Osteoblast (primary cell): ENCODE measurements at places on chromosomes 7 and 10. TPM values are rescaled to one million over a fixed set of nuclear protein-coding genes. Genes with fewer than 3 reads are reported as not detected.

The SEMA3E gene
- total RNA-seq, result 0.29 and 1.4 TPM in 2 replicates

The LRMDA gene
- 17.1 and 18.5 TPM in 2 replicates for total RNA-seq

The SSBP1 gene
- total RNA-seq, result 88.3 and 96.4 TPM in 2 replicates

The UNCX gene
- total RNA-seq, result not detected in 2 replicates

The OPN4 gene
- not detected in 2 replicates for total RNA-seq

The COL17A1 gene
- under 0.01 TPM in 2 replicates for total RNA-seq

DNA sequence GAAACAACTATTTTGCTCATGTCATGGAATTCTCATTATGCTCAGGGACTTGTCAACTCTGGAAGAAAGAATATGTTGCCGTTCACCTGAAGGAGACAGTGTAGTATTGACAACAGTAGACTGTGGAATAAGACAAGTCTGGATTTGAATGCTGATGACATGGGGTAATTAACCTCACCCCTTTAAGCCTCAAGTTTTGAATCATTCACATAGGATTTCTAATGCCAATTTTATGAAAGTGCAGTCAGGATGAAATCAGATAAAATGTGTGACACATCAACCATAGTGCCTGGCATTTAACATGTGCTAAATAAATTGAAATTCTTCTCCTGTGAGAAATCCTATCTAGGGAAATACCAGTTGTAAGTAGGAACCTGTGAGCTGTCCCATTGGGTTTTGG, 305.8 kb downstream of the KIF20B start:
- H3K4me1 ChIP-seq, result peaks cover 10% of the 10 kb centered on the region
- no peaks in the 10 kb centered on the region for H3K36me3 ChIP-seq
- H3K27me3 ChIP-seq, result no peaks in the 10 kb centered on the region
- H3K4me3 ChIP-seq, result no peak overlapping the region

- no peak for DNase-seq
- H3K4me1 ChIP-seq, result no peaks in the 10 kb centered on the region
- H3K27me3 ChIP-seq, result no peaks in the 10 kb centered on the region
- H3K4me3 ChIP-seq, result no peak overlapping the region
- H3K36me3 ChIP-seq, result no peaks in the 10 kb centered on the region
Observed at GRCh38 chr7:24130631-24131030, 153.4 kb upstream of the NPY start.

- no peaks in the 10 kb centered on the region for H3K4me1 ChIP-seq
- no peak overlapping the region for H3K4me3 ChIP-seq
- H3K27me3 ChIP-seq, result no peaks in the 10 kb centered on the region
Observed at GRCh38 chr7:142968229-142968628, 6.1 kb upstream of the KEL start.

- DNase-seq, result peak; percentile 53
- no peak overlapping the region for H3K4me3 ChIP-seq
- no peaks in the 10 kb centered on the region for H3K4me1 ChIP-seq
- peaks cover 52% of the 10 kb centered on the region for H3K36me3 ChIP-seq
Observed at GRCh38 chr7:100356416-100357068, 1.4 kb upstream of the PILRB start.

GRCh38 chr7:116924741-116925140, 28.6 kb upstream of the ST7 start:
- no peak overlapping the region for H3K27ac ChIP-seq
- H3K4me1 ChIP-seq, result peaks cover 5% of the 10 kb centered on the region
- peak; percentile 54 for DNase-seq
- H3K36me3 ChIP-seq, result no peaks in the 10 kb centered on the region

DNA sequence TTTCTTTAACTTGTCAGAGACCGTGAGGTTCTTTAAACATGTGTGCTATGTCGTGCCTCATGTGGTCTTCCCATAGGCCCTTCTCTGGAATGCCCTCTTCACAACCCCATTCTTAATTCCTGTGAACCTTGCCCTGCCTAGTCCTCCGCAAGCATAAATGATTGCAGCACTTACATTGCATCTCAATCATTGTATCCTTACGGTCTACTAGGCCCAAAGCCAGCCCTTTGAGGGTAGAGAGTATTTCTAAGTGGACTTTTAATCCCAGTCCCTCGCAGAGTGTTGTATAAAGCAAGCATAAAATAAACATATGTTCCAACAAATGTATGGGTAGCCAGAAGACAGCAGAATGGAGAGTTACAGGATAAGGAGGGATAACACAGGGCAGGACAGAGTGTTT, 92.1 kb upstream of the FAM133B start:
- H3K36me3 ChIP-seq, result no peaks in the 10 kb centered on the region
- peak overlapping the region; percentile 37 for H3K27ac ChIP-seq
- DNase-seq, result no peak
- H3K27me3 ChIP-seq, result no peaks in the 10 kb centered on the region
- H3K4me1 ChIP-seq, result peaks cover 5% of the 10 kb centered on the region

GRCh38 chr7:30989824-30990672, 26.3 kb downstream of the GHRHR start:
- H3K36me3 ChIP-seq, result no peaks in the 10 kb centered on the region
- no peak for DNase-seq
- no peak overlapping the region for H3K27ac ChIP-seq
- no peak overlapping the region for H3K4me3 ChIP-seq

DNA sequence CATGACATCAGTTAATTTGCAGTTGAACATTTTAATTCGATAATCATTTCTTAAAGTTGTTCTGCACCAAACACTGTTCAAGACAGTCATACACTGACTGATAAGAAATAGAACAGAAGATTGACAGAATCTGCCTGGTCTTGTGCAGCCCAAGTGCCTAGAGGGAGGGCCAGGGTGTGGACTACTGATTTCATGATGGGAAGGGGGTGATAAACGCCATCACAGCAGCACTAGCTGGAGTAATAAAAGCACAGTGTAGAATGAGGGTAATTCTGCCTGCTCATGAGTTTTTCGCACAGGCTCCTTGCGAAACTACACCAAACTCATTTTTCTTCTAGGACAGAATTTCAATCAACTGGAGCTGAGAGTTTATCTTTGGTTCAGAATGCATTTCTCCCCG, 270.1 kb downstream of the ARL4A start:
- H3K27ac ChIP-seq, result no peak overlapping the region
- no peaks in the 10 kb centered on the region for H3K27me3 ChIP-seq
- H3K4me1 ChIP-seq, result no peaks in the 10 kb centered on the region
- H3K36me3 ChIP-seq, result no peaks in the 10 kb centered on the region
- DNase-seq, result no peak

DNA sequence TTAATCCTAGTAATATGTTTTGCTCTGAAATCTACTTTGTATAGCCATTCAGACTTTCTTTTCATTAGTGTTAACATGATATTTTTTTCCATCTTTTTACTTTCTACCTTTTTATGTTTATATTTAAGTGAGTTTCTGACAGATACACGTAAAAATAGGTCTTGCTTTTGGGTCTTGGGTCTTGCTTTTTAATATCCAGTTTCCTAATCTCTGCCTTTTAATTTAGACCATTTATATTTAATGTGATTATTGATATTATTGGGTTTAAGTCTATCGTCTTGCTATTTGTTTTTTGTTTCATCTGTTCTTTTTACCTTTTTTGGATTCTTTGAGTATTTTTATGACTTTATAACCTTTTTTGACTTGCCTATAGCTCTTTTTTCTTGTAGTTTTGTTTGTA, 7.9 kb downstream of the PHTF2 start:
- H3K27me3 ChIP-seq, result no peaks in the 10 kb centered on the region
- DNase-seq, result no peak
- no peaks in the 10 kb centered on the region for H3K36me3 ChIP-seq
- no peak overlapping the region for H3K27ac ChIP-seq
- no peak overlapping the region for H3K4me3 ChIP-seq

DNA sequence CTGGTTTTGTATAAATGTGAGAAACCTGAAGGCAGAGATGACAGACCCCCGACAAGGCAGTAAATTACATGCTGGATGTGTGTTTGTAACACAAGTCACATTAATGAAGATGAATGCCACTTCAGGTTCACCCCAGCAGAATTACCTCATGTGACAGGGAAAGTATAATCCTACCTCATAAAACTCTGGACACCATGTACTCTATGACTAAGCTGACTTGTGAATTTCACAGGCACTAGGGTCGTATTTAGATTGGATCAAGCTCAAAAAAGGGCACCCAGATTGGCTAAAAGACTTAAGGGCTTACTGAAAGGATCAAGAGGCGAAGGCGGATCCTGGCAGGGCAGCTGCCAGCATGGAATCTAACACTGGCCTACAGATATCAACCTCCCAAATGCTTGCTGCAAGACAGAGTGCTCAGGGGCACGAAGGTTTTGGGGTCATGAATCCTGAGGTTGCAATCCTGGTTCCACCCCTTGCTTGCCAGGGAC, 161.4 kb downstream of the PIP4K2A start:
- H3K27ac ChIP-seq, result no peak overlapping the region
- H3K36me3 ChIP-seq, result peaks cover 6% of the 10 kb centered on the region
- DNase-seq, result no peak
- peaks cover 4% of the 10 kb centered on the region for H3K4me1 ChIP-seq
- no peak overlapping the region for H3K4me3 ChIP-seq
- H3K27me3 ChIP-seq, result no peaks in the 10 kb centered on the region

DNA sequence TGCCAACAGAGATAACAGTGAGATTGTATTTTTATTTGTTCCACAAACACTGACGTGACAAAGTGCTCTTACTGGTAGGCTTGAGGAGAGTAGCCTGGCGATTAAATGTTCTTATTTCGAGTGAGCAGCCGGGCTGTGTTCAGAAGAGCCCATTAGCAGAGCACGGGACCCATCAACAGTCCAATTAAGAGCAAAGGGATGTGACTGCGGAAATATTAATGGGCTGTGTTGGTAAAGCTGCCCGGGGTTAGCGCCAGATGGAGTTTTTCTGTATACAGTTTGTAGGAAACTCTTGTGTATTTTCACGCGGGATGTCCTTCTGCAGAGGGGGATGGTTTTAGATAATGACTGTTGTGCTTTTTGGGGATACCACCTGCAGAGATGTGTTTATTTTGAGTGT, 104.3 kb downstream of the KIAA1217 start:
- no peaks in the 10 kb centered on the region for H3K36me3 ChIP-seq
- no peaks in the 10 kb centered on the region for H3K4me1 ChIP-seq
- H3K27me3 ChIP-seq, result no peaks in the 10 kb centered on the region
- H3K4me3 ChIP-seq, result no peak overlapping the region
- no peak overlapping the region for H3K27ac ChIP-seq
- no peak for DNase-seq

DNA sequence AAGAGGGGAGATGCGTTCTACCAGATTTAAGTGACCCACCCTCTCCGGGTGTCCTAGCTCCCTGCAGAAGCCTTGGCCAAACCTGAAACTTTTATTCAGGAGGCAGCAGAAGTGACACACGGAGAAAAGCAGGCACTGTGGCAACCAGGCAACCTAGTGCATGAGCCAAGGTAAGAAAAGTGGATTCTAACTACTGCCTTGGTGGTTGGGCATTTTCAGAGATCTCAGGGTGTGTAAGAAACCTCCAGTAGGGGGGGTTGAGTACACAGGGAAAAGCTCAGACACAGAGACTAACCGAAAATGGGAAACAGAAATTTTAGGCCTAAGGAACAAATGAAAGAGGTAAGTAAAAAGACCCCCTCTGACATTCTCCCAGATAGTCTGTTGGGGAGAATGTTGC, 645.7 kb downstream of the ANKRD7 start:
- H3K36me3 ChIP-seq, result no peaks in the 10 kb centered on the region
- H3K27me3 ChIP-seq, result no peaks in the 10 kb centered on the region

DNA sequence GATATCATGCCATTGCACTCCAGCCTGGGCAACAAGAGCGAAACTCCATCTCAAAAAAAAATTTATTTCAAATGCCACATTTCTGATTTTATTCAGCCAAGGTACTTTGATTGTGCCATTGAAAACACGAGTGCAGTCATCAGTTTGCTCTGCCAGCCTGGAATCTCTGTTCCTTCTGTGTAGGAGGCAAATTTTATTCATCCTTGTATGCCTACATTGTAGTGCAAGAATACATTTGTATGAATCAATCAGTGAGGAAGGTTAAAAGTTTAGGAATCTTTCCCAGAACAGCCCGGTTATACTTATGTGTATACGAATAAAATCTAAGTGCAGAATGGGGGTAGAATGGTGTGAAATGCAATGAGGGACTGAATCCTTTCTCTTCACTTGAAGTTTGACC, 886 bp upstream of the TET1 start:
- DNase-seq, result peak; percentile 79
- peaks cover 15% of the 10 kb centered on the region for H3K4me1 ChIP-seq
- H3K27ac ChIP-seq, result no peak overlapping the region
- H3K36me3 ChIP-seq, result no peaks in the 10 kb centered on the region

GRCh38 chr7:92698237-92698841, 108.1 kb upstream of the FAM133B start:
- peaks cover 51% of the 10 kb centered on the region for H3K4me1 ChIP-seq
- DNase-seq, result peak; percentile 83
- H3K36me3 ChIP-seq, result no peaks in the 10 kb centered on the region
- peak overlapping the region; percentile 20 for H3K4me3 ChIP-seq

- DNase-seq, result no peak
- H3K27ac ChIP-seq, result no peak overlapping the region
- no peaks in the 10 kb centered on the region for H3K4me1 ChIP-seq
- H3K36me3 ChIP-seq, result peaks cover 98% of the 10 kb centered on the region
- no peaks in the 10 kb centered on the region for H3K27me3 ChIP-seq
Observed at GRCh38 chr10:3163879-3164278, 8.7 kb downstream of the PITRM1 start.

DNA sequence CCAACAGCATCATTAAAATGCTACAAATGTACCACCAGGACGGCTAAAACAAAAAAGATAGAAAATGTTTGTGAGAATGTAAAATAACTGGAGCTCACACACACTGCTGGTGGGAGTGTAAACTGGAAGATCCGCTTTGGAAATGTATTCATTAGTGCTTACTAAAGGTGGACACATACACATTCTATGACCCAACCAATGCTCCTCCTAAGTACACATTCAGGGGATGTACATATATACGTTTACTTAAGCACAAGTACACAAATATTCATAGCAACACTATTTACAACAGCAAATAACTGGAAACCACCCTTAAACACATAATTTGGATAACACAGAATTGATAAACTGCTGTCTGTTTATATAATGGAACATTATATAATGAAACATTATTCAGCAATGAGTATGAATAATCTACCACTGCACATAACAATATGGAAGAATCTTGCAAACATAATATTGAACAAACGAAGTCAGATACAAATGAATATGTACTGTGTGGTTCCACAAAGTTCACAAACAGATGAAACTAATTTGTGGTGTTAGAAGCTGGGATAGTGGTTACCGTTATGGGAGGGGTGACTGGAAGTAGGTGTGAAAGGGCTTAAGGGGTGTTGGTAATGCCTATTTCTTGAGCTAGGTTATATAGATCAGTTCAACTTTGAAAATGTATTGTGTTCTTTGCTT, 52.1 kb downstream of the STRA8 start:
- no peaks in the 10 kb centered on the region for H3K36me3 ChIP-seq
- DNase-seq, result no peak
- peaks cover 2% of the 10 kb centered on the region for H3K27me3 ChIP-seq

GRCh38 chr10:4607681-4608080, 218.3 kb upstream of the AKR1E2 start:
- H3K4me3 ChIP-seq, result no peak overlapping the region
- no peak for DNase-seq
- no peaks in the 10 kb centered on the region for H3K4me1 ChIP-seq
- H3K27me3 ChIP-seq, result no peaks in the 10 kb centered on the region

DNA sequence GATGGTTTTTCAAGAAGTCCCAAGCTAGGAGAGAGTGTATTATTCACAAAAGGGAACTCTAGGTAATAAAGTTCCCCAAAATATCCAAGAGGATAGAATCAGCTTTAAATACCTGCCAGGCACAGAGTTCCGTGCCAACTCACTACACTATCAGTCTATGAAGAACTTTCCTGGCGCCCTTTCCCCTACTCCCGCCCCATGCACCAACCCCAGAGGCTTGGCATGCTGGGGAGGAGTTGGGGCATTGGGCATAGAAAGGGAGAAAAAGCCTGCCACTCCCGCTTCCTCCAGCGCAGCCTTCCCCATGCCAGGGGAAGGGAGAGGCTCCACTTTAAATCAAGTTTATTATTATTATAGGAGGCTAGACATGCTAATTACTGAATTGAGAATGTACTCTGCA, 54.9 kb downstream of the ZNF800 start:
- H3K36me3 ChIP-seq, result no peaks in the 10 kb centered on the region
- no peaks in the 10 kb centered on the region for H3K4me1 ChIP-seq
- no peak for DNase-seq
- no peak overlapping the region for H3K27ac ChIP-seq
